ENCODE measurements at places on chromosomes 1 and 21.

- DNase-seq: no peak
Measured at GRCh38 chr1:241918879-241919278, 38.7 kb upstream of the BECN2 start.

GRCh38 chr1:98197356-98197755, 276.5 kb upstream of the DPYD start:
- DNase-seq: no peak

DNA sequence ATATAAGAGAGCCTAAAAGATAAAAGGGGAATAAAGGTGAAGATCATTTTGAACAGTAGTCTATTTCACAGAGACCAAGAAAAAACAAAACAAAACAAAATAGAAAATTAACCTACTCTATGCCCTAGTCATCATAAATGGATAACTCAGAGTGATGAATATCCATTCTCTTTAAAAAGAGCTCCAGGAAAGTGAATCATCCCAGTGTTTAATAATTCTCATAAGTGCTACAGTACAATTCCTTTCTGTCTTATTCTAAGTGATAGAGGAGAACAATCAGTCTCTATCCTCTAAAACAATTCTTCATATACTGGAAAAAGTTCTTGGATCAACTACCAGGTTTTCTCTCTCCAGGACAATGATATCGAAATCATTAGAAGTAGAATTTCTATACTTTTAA, 45.8 kb downstream of the GDAP2 start:
- DNase-seq: no peak

DNA sequence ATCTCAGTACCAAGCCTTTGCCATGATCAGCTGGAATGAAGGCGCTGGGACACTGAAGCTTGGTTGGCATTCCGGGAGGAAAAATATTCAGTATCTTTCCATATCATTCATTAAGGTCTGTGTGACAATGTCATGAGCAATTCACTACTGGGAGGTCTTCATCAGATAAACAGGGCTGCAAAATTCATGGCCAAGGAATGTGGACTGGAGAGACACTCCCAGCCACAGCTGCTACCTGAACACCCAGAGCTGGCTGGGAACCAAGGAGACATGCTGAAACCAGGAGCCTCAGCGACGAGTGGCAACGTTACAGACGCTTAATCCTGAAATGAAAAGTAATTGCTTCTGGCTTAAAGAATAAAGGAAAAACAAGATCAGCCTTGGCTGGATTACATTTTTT, 30.6 kb upstream of the DDAH1 start:
- DNase-seq: no peak

DNA sequence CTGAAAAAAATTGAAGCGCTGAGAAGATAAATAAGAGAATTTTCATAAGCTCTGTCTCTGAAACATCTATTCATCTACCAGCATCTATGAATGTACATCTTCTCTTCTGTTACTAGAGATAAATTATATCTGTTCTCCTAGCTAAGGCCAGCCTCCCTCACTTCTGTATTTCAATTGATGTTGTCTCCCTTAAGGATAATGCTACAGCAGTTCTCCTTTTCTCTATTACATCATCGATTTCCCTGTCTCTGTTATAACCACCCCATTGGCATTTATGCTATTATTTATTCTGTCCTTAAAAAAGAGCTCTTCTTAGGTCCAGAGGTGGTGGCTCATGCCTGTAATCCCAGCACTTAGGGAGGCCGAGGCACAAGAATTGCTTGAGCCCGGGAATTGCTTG, 42.9 kb upstream of the TMCO2 start:
- DNase-seq: no peak

- no peak for DNase-seq
Measured at GRCh38 chr21:32425628-32426027, 13.1 kb downstream of the EVA1C start.

DNA sequence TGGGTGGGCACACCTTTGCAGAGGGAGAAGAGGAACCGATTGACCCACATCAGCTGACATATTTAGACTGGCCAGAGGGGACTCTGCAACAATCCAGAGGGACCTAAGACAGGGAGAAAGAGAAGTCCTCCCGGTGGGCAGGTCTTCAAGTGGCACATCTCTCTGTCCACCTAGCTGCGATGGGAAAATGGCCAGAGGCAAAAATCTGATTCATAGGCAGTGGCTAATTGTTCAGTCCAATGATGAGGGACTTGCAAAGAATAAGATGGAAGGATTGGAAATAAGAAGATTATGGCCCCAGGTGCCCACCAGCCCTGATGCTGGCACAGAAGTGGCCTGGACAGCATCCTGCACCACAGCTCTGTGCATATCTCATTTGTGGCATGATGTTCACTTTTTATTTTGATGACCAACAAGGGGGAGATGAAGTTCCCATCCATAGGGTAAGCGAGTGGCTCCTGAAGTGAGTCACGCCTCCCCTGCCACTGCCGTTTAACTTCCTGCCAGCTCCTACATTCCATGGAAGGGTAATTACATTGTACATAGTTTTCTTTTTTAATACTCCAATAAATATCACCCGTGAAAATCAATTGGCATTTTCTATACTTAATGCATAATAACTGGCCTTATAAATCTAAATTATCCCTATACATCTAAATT, 659.6 kb downstream of the MATN1 start:
- DNase-seq: no peak

DNA sequence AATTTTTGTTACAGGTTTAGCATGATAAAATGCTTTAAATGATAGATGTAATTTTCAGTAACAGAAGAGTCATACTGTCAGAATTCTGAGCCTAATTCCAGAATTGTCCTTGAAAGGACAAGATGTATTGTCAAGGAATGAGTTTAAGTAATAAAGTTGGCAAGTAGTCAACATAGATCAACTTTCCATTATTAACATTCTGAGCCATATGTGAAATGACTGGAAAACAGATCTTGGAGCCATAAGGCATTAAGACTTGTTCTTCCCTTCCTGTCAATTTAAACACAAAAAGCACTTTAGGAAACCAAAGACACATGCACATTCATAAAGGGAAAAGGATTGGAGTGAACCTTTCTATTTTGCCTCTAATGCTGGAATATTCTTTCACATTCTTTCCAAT, 107.0 kb downstream of the ODF2L start:
- no peak for DNase-seq

GRCh38 chr21:25508364-25508763, 98.9 kb downstream of the MRPL39 start:
- no peak for DNase-seq

GRCh38 chr1:44830900-44831304, 12.2 kb downstream of the PTCH2 start:
- no peak for DNase-seq

GRCh38 chr21:43269440-43269839, 100.6 kb downstream of the CRYAA start:
- no peak for DNase-seq

DNA sequence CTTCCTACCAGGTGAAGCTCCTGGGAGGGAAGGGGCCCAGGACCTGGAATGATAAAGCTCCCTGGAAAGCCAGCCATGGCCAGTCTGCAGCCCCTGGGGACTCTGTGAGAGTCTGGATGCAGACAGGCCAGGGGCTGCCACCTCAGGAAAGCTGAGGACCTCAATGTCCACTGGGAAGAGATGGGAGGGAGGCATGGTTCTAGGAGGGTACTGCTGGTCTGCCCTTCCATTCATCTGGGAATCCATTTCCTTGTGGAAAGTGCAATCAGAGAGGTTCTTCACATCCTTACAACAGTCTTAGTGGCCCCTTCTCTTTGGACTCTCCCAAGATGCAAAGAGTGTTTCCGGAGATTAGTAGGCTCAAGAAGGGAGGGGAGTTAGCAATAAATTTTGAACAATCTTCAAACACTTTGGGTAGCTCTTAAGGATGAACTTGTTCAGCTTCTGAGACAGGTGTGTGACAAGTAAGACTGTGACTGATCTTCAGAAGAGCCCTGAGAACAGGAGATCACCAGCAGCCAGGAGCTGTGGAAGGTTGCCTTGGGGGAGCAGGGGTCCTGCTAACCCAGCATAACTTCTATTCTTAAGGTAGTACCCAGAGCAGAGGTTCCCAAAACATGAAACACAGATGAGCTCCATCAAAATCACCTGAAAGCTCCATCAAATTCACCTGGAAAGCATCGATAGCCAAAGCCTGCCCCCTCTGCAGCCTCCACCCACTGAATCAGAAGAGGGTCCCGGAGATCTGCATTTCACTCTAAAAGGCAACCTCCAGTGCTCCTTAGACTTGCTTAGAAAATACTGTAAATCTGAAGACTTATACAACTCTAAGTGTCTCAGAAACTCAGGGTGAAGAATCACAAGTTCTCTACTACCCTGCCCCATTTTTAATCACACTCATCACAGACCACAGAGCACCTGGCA, 616 bp upstream of the LAX1 start:
- DNase-seq: no peak

DNA sequence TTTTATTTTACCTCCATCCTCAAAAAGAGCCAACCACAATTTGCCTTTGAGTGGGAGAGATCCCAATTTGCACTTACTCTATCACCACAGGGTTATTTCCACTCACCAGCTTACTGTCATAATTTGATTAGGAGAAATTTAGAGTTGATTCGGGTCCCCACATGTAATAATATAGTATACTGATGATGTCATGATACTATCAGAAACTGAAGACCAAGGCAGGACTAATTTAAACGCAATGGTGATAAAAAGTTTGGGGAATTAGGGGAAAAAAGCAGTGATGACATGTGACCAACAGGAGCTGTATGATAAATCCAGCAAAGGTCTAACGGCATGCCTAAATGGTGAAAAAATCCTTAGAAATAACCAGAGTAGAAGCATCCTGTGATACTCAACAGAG, 54.4 kb downstream of the TRIM33 start:
- DNase-seq: no peak

- no peak for DNase-seq
Measured at GRCh38 chr1:195979646-195980045, 628.6 kb downstream of the KCNT2 start.

DNA sequence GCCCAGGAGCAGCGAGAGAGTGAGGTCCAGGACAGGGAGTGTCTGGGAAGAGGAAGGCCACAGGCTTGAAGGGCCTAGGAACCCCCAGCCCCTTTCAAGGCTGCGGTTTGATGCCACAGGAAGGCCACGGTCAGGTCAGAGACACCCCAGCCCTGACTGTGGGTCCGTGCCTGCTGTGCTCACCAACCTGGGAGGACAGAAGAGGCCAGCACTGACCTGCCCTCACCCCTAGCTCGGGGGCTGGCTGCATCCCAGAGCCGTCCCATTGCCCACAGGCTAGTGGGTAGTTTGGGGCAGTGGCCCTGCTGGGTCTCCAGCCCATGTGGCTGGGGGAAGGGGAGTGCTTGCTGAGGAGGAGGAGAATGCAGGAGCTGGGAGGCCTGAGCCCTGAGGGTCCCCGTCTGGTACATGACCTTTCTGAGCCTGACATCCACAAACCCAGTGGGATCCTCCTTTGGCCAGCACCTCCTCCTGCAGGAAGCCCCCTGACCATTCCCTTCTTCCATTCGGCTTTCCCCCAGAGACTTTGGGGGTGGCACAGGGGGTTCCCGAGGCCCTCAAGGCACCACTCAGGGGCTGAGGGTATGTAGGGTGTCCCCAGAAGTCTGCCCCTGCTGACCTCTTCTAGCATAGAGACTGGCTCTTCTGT, 54.3 kb downstream of the WNT9A start:
- DNase-seq: no peak

DNA sequence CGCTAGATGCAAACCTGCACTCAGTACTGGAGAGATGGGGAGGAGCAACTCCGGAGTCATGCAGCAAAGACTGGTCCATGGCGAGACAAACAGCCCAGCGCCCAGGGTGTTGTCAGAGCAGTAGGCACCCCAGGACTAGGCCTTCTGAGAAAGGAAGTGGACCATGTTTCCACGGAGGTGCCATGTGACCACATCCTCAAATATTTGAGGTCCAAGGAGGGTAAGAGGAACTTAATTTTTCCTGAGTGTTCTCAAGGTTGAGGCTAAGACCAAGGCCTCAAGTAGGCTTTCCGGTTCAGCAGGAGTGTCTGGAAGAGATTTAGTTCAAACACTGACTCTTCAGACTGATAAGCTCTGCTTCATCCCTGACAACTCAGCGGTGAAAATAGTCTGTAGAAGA, 186.2 kb downstream of the RHOU start:
- DNase-seq: no peak

GRCh38 chr1:188425687-188426086, 1596.9 kb downstream of the PLA2G4A start:
- DNase-seq: no peak

DNA sequence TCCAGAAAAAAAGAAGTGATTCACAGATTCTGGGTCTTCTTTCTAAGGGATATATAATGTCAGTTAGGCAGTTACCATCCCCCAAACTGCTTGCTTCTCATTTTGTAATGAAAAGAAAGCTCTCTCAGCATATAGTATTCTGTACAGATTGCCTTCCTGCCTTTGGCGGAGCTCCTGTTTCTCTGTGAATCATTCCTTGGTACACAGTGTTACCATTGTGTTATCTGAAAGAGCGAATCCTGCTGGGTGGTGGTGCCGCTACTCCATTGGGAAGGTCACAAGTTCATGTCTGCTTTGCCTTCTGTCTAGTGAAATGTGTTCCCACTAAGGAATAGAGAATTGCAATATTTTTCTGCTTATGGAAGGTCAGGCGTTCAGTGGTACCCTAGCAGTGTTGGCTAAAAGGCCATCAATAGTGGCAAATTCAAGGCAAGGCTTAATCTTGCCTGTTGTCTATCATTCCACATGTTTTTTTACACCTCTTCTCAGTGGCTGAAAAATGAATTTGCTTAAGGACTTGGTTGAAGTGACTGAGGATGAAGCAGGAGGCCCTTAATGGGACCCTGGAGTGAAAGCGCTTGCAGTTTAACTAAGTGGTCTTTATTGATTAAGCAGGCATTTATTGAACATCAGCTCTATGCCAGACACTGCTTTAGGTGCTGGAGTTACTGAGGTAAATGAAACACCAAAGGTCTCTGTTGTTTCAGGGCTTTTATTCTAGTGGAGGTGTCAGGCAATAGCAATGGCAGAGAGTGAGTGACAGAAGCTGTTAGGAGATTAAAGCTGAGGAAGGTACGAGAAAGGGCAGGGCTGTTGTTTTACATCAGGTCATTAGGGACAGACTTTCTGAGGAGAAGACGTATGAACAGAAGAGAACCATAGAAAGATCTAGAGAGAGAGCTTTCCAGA, 186.7 kb downstream of the PDE4B start:
- DNase-seq: no peak

DNA sequence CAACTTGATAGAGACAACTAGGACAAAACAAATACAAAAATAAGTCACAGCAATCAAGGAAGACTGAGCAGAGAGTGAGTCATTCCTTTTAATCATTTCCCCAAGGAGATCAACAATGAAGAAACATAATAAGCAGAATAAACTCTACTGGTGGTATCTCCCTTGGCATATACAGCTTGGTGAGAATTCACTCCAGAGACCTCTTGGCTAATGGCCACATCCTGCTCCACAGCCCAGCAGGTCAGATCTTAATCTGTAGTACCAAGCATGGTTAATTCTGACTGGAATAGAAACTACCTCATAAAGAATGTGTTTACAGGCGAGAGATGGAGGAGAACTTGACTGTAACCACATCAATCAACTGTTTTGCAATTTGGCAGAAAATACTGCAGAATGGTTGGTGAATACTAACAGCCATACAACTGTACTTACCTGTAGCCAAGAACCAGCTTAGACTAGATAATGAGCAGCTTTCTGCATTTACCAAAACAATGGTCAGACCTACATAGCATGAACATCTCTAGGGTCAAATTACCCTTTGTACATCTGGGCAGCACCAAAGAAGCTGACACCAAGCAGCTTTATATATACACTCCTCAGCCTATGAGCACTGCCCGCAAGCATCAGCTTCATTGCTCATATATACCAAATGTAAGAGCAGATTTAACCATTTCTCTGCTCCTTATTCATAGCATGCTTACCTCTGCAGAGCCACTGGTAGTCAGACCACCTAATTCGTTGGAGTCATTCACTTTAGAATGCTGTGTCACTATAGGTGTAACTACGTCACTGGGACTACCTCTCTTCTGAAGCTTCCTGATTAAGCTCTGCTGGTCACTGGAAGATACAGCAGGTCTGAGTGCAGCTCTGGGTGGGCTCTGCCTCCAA, 51.0 kb downstream of the KIAA0319L start:
- peak; percentile 19 for DNase-seq

Measured in activated CD8-positive, alpha-beta memory T cell treated with anti-CD3 and anti-CD28 coated beads for 4 hours (primary cell).